Hypothalamus (tissue), 51 donors: ENCODE measurements at places on chromosomes 5 and 9.

DNA sequence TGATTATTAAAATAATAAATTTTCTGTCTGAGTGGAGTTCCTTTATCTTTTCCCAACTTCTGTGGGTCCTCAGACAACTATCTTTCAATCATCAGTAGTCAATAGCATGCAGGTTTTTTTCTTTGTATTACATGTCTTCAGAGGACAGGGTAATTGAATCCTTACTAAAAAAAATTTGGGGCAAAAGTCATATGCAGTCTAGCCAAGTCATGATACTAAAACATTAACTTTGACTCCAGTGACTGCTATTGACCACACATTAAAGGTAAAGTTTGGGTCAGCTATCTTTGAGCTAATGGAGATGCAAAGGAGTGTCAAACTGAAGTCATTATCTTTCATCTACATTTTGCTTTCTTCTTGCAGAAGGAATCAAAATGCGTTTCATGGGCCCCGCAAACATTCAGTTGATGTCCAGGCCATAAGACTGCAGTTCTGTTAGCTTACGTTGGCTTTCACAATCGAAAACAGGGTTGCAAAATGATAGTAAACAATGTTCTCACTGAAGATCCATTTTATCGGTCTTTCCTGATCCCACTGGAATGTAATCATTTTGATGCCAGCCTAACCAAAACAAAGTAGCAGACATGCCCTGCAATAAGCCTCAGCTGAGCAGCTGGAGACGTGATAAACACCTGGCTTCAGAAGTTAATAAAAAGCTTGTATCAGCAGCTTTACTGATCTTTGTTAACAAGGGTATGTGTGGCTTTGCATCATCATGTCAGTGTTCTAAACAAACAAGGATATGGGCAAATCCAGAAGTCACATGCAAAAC lies 186.1 kb upstream of the PRLR start:
- no peak for DNase-seq

DNA sequence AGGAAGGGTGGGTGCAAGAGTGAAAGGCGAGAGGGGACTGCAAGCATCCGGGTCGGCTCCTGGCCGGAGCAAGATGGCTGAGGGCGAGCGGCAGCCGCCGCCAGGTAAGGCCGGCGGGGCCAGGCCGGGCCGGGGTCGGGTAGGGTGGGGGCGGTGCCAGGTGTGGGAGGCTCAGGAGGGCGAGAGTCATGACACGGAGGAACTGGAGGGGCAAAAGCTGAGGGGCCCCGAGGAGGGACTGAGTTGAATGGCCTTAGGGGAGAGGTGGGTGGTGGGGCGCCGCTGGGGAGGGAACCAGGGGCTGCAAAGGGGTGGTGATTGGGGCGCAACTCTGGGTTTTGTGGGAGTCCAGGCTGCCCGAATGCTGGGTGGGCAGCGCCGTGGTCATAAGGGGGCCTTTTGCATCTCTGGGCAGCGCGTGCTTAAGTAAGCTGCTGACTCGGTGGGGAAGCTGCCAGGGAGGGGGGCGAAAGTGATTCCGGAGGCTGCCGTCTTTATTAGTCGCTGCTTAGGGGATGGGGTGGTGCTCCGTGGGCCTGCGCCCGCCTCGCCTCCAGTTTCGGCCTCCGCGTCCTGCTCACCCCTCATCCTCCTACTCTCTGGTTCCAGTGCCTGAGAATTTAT lies 425 bp downstream of the PTPA start:
- no peak for DNase-seq

DNA sequence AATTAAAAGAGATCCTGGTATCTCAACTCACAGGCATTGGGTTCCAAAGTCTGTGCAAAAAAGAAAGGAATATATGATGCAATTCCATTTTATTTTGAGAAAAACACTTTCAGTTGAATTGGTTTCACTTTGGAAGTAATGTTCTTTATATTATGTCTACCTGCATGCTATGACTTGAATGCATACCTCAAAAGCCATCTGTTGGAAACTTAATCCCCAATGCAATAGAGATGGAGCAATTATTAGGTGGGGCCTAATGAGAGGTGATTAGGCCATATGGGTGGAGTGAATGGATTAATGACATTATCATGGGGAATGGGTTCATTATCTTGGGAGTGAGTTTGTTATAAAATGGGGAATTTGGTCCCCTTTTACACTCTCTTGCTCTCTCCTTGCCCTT lies 293.3 kb downstream of the CSNK1G3 start:
- DNase-seq = no peak

DNA sequence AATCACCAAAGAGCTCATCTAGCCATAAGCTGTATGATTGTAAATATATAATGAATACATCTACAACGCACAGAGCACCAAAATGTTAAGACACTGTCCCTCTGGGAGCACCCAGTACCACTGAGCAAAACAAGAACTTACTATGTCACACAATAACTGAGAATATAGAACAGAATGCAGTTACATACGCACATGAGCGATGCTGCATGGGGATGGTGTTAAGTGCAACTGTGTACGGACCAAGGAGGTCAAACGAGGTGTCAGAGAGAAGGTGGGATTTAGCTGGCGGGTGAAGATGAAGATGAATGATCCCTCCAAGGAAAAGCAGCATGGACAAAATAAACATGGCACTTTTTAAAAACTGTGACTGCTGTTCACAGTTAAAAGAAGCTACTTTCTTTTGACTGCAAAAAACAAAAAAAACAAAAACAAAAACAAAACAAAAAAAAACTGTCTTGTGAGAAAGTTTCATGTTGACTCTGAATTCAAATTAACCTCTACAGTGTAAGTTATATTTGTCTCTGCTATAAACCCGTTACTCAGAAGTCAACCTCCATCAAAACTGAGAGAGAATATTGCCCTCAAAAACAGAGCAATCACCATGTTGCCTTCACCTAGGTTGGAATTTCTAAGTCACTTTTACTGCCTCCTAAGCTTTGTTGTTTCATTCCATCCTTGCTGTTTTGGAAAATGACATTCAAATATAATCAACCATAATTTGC lies 169.6 kb upstream of the GNA14 start:
- no peak for DNase-seq

DNA sequence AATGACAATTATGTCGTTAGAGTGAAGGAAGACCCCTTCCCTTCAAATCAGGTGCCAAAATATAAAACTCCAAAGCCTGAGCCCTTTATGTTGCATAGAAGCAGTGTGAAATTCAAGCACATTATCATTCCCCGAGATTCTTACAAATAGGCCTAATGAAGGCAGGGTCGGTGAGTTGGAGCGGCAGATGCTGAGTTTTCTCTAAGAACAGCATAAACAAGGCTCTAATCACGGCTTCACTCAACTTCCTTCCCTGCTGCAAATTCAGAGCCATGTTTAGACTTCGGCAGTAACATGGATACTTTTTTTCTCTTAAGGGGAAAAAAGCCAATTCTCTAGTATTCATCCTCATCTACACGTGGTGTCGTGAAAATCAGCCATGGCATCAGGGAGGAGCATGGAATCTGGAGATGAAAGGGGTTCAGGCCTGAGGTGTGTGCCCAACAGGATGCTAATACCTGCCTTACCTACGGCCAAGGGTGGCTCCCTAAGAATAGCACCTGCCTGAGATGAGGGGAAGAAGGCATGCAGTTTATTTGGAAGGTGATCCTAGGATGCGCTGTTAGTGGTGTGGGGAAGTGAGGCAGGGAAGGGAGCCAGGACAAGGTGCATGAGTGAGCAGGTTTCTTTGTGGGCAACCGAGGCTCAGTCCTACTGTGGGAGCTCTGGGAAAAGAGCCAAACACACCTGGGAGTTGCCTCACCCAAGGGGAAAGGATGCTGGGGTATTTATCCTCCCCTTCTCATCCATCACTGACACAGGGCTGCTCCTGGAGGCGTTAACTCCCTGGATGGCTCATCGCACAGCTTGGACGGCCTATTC lies 146.8 kb upstream of the TBC1D2 start:
- DNase-seq = no peak

DNA sequence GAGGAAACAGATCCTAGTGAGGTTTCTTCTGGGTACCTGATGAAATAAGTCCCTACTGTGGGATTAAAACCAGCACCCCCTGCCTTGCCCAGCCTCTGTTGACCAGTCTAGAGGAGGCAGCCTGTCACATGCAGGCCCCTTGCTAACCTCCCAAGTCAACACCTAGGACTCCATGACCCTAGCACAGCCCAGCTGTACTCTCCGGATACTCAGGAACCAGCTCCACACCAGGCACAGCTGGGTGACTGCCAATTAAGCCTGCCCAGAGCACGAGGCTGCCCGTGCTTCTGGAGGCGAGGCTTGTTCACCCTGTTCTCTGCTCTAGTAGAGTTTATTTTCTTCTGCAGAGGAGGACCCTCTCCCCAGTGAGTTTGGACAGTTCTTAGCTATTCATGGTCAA lies 92.5 kb downstream of the SNX24 start:
- DNase-seq = no peak

DNA sequence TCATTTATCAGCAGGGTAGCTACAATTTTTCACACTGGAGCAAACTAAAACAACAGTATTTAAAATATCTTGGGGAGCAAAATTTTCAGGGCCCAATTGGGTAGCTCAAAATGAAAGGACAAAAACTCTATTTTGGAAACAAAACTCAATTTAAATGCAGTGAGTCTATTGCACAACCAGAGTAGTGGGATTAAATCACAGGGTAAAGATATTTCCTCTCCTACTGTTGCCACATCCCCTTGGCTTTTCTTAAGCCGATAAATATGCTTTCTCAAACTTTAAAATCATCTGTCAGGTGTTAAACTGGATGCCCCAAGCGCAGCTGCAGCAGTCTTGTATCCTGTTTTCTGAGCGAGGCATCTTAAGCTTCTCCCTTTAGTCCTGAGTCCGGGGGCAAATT lies 1474.3 kb upstream of the CDH9 start:
- DNase-seq = no peak

DNA sequence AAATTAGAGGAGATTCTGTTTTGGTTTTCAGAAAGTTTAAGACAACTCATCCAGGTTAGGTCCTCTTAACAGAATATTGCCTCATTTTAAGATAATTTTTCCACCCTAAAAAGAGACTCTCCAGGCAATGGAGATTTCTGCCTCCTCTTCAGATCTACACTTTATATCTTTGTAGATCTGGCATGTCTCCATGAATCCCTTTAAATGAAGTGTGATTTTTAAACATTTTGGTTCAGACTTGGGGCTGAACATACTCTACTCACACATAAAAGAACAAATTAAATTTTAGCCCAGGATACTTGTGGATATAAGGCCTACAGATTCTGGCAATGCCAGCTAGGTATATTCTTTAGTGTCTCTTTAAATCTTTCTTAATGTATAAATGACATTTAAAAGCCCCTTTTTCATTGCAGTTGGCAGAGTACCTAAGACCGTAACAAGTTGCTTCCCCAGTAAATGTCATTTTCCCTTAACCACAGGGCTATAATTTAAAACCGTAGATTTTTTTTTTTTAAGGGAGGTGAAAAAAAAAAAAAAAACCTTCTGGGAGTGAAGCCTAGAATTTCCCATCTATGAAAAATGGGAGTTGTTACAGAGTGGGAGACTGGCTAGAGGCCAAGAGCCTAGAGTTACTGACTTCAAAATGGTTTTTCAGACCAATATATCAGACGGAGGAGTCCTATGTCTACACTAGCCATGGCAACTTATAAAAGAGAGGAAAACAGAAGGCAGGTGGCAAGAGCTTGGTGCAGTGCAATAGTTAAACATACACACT lies 207.8 kb upstream of the TARS1 start:
- no peak for DNase-seq

DNA sequence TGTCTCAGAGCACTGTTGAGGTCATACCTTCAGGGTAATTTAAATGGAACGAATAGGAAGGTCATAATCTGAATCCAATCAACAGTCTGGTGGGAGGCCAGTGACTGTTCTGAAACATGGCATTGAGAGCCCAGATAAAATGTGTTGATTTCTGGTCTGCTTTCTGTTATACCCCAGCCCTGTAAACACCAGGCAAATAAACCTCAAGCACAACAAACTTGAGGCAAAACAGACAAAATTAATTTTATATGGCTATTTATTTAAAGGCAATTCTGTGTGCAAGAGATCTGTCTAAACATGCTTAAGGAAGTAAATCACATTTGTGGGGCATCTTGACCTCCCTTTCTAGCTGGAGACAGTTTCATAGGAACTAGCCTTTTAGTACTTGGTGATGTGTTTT lies 140.9 kb upstream of the SPEF2 start:
- DNase-seq = no peak
